Trophoblast cell (in vitro differentiated cells and primary cell): ENCODE measurements at places on chromosomes 12 and 14.

- no peak for DNase-seq
These were observed 2.0 kb upstream of the GALC start for GRCh38 chr14:87994974-87995373.

GRCh38 chr12:60684988-60685655 lies 1089.3 kb downstream of the SLC16A7 start:
- DNase-seq, result peak; percentile 92

- DNase-seq, result peak; percentile 46
These were observed 151.0 kb downstream of the ADGRD1 start for GRCh38 chr12:131104463-131105350.

- no peak for DNase-seq
These were observed 132.0 kb upstream of the ARHGAP5 start for GRCh38 chr14:31945074-31945613.

DNA sequence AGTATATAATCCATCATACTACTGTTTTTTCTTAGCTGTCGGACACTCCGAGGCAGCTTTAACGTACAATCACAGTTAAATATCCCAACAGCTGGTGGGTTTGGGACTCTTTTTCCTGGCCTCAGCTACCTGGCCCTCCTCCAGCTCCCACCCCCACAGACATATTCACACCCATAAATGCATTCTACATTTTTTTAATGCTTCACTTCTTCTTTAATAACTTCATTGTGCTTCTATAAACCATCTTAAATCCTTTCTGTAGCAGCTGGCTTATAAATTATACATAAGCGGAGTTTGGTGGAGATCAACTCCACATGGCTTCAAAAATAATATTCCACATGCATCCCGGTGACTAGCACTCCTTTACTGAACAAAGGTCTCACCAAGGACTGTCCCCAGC lies 33.3 kb downstream of the TDG start:
- DNase-seq, result no peak

DNA sequence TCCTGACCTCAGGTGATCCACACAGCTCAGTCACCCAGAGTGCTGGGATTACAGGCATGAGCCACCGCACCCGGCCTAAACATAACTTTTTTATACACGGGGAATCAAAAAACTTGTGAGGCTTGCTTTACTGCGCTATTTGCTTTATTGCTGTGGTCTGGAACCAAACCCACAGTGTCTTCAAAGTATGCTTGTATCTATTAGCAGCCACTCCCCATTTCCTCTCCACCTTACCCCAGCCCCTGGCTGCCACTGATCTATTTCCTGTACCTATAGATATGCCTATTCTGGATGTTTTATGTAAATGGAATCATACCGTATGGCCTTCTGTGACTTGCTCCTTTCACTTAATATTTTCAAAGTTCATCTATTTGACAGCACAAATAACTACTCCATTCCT lies 233.4 kb downstream of the BMP4 start:
- DNase-seq, result no peak

- DNase-seq, result peak; percentile 3
These were observed 58.5 kb downstream of the CAPS2 start for GRCh38 chr12:75271576-75271975.

- DNase-seq, result no peak
These were observed 54.8 kb downstream of the FNTB start for GRCh38 chr14:65041434-65041915.

DNA sequence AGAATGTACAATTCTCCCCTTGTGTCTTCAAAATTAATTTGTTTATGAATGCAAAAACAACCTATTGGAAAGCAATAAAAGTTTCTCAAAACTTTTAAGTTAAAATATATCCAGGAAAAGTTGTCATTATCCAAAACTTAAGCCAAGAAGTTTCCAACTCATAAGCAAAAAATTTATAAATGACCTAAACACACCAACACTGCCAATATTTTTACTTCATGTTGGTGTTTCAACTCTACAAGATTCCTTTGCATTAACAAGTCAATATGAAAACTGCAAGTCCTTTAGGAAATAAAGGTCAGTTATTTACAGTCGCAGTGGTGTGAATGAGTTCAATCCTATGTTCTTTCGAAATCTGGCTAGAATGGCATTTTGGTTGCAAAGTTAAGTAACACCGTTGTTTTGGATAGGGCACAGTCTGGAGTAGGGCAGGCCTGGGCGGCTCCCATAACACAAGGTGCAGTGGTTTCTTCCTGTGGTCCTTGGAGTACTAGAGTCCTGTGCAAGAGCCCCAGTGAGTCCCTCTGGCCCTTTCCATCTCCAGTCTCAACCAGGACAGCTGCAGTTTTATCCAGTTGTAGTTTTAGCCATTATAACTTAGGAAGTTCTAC lies 151.4 kb downstream of the MED13L start:
- DNase-seq, result no peak

- no peak for DNase-seq
These were observed 367.9 kb downstream of the PAWR start for GRCh38 chr12:79322905-79323304.

DNA sequence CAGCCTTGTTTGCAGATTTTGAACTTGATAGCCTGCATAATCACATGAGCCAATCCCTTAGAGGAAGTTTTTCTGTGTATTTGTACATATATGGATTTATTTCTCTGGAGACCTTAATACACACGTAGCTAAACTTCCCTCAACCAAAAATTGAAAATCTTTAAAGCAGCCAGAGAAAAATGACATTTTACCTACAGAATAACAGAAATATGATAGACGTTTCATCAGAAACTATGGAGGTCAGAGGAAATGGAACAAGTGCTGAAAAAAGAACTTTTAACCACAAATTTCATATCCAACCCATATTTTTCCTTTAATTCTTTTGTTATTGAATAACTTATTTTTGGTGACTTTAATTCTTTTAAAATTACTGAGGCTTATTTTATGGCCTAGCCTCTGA lies 177.7 kb downstream of the CCDC91 start:
- no peak for DNase-seq

DNA sequence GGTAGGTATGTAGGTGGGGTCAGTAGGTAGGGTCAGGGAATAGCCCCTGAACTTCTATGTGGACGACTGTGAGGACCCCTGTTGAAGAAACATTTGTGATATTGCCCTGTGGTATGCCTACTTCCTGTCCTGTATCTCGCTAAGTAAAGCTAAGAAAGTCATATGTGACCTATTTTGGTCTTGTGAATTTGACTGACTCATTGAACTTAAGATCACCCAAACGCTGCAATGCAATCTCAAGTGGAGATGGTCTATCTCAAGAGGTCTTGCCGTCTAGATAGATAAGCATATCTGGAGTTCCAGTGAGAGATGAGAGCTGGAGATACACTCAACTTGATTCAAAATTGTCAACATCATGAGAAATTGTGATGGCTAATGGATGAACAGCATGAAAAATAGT lies 73.8 kb downstream of the TRAFD1 start:
- DNase-seq, result peak; percentile 17

DNA sequence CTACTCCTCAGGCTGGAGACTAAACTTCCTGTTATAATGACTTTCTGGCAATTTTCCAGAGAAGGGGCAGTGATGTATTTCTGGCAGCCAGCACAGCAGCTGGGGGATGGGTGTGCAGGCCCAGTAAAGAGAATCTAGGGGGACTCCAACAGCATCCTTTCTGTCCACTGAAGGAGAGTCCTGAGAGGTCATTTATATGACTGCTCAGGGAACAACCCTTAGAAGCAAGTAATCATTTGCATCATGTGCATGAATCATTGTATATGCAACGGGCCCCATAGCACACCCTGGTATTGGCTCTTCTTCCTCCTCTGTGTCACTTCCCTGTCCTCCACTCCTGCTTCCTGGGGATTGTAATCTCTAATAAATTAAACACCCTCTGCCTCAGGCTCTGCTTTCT lies 493.8 kb downstream of the RPS29 start:
- no peak for DNase-seq
